Daoy (cell line): ENCODE measurements at places on chromosomes 5 and 9.

- no peak for DNase-seq
Observed at GRCh38 chr5:168317096-168317520, 25.7 kb downstream of the WWC1 start.

DNA sequence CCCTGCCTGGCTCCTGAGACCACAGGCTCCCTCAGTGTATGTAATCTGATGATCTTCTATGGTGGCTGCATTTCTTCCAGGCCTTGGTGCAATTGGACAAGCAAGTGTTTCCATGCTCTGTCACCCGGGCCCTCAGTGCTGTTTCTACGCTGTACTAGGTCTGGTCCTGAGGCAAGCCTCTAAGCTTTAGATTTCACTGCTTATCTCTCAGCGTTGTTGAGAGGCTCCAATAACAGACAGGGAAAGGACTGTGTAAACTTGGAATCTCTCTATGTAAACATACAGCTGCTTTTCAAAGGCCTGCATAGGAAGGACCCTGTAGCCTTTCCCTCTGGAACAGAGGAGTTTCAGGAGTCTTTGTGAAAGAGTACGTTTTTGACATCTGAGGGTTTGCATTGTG, 38.6 kb upstream of the NFIB start:
- DNase-seq, result no peak

- DNase-seq, result no peak
Observed at GRCh38 chr5:109196087-109196822, 213.5 kb downstream of the PJA2 start.

- DNase-seq, result no peak
Observed at GRCh38 chr5:152364172-152364571, 40.9 kb downstream of the NMUR2 start.

DNA sequence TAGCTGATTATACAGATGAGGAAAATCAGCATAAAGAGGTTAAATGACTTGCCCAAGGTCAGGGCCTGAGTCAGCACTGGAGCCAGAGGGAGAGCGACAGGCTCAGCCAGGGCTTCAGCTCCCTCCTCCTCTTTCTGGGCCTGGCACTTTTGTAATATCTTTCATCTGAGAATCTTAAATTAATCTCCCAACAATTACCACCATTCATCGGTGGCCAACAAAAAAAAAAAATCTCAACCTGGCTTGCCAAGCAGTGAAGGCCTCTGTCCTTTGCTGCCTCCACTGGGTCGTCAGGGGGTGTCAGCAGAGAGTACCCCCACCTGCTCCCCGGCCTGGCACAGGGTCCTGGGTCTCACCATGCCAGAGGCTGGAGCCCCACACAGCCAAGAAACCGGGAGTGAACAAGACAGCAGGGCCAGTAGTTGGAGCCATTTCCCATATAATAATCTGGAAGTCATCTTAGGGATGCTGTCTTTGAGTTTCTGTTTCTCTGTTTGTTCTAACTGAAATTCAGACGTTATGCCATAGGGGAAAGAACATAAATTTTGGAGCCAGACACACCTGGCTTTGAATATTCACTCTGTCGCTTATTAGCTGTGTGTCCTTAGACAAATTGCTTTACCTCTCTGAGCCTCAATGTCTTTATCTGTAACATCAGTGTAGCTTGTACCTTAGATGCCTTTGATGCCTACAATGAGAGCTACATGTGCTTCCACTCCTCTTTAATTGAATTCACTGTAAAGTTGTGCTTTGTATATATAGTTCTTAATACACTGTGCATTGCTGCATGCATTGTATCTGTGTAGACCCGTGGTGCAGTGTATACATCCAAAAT, 299.9 kb upstream of the MSX2 start:
- no peak for DNase-seq

GRCh38 chr9:134860510-134860909, 20.1 kb upstream of the FCN2 start:
- no peak for DNase-seq

- no peak for DNase-seq
Observed at GRCh38 chr9:98877311-98877710, 66.4 kb upstream of the COL15A1 start.

DNA sequence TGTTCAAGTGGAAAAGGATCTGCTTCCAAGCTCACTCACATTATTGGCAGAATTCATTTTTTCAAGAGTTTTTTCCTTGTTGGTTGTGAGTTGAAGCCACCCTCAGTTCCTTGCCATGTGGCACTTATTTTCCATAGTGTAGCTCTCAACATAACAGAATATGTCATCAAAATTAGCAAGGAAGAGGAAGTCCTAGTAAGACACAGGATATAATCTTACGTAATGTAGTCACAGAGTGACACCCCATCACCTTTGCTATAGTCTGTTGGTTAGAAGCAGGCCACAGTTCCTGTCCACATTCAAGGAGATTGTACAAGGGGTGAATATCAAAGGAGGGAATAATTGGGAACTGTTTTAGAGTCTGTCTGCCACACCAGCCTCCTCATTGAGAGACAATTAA, 15.7 kb downstream of the IRGM start:
- DNase-seq, result no peak
